ENCODE measurements at places on chromosomes 2 and 18.

DNA sequence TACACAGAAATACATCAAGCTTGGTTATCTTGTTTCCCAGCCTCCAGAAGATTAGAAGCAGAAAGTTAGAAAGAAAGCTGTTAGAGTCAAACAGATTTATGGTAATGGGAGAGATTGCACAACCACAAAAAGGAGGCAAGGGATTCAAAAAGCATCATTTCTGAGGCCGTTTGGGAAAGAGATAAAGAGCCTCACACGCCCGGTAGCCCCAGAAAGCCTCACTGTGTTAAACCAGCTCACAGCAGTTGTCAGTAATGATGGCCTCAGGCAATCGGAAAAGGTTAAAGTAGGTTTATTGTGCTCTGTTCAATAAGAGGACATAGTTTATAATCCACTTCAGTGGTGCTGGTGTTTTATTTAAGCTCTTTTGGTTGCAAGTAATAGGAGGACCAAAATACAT is 111.3 kb downstream of the DCC start:
- DNase-seq: no peak

- DNase-seq: no peak
Observed at GRCh38 chr2:70796262-70796661, 5.8 kb upstream of the FIGLA start.

- DNase-seq: no peak
Observed at GRCh38 chr2:183292028-183292427, 167.8 kb downstream of the NUP35 start.

- DNase-seq: no peak
Observed at GRCh38 chr18:63894106-63894772, 6.7 kb downstream of the SERPINB2 start.

- no peak for DNase-seq
Observed at GRCh38 chr2:77567723-77568122, 45.5 kb upstream of the LRRTM4 start.

- no peak for DNase-seq
Observed at GRCh38 chr2:234374736-234375135, 122.1 kb downstream of the ARL4C start.

DNA sequence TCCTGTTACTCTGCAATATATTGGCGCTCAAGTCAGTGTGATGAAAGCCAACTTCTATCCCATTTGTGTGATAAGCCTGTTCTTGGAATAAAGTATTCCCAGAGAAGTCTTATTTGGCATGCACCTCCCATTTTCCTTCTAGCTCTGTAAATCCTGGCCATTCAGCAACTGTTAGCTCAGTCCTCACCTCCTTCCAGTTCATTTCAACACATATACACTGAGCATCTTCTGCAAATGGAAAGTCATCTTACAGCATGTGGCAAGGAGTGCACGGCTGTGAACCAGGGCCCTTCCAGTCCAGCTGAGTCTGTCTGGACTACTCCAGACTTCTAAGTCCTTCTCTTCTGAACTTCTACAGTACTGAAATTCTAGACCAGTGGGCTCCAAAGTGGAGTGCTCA is 53.1 kb downstream of the SPATS2L start:
- no peak for DNase-seq

GRCh38 chr2:20577495-20578235 is 73.2 kb downstream of the HS1BP3 start:
- no peak for DNase-seq

GRCh38 chr2:236744716-236745115 is 175.1 kb downstream of the ACKR3 start:
- no peak for DNase-seq

- DNase-seq: no peak
Observed at GRCh38 chr2:141595316-141595920, 535.4 kb downstream of the LRP1B start.

DNA sequence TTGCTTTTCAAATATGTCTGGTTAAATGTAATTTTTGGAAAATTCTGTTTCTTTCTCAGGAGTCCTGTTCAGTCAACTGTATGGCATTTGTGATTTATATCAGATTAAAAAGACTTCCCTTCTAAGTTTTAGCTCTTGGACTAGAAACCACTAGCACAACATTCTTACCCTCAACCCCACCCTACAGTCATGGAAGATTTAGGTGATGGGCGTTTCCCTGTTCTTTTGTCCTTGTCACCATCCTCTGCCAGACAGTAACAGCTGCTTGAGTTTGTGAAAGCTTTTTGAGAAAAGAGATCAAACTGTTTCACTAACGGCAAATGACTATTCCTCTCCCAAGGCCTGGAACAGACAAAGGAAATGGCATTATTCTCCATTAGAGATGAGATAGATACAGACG is 31.8 kb downstream of the SERPINB5 start:
- DNase-seq: no peak

- no peak for DNase-seq
Observed at GRCh38 chr2:70011335-70011734, 49.9 kb upstream of the ASPRV1 start.

DNA sequence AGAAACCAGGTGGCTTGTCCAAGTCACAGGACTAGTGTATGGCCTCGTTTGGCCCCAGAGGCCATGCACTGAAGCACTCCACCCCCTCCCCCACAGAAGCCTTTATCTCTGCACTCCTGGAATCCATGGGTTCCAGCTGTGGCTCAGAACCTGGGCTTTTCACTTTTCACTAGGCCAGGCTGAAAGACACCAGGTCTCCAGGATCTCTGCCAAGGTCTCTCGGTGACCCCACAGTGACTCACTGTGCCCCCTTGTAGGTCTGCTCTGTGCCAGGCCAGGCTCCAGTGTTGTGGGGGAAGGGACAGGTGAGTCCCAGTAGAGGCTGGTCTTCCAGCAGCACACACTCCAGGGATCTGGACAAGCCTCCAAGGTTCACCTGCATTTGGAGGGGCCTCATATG is 31.0 kb upstream of the GLI2 start:
- no peak for DNase-seq

GRCh38 chr2:48736251-48736650 is 19.3 kb downstream of the LHCGR start:
- no peak for DNase-seq

DNA sequence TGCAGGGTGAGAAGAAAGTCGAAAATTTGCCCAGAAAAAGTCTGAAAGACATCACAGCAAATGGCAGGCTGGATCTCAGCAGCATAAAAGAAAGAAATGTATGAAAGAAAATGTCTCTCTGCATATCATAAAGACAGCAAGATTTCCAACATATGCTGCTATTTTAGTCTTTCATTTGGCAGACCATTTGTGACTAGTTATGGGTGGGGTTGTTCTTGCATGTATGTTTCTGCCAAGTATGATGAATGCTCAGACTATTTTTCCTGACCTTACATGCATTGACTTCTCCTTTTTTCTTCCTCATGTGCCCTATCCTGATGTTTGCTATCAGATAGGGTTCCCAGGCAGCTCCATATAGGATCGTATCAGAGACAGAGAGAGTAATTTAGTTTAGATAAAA is 58.5 kb upstream of the PARD3B start:
- no peak for DNase-seq
